WTC11 (cell line): ENCODE measurements at places on chromosomes 11 and 22. TPM values are rescaled to one million over a fixed set of nuclear protein-coding genes. Genes with fewer than 3 reads are reported as not detected.

- DNase-seq, result no peak
Observed at GRCh38 chr11:41222236-41222635, 237.2 kb downstream of the LRRC4C start.

GRCh38 chr11:68508425-68508824, 47.9 kb downstream of the PPP6R3 start:
- DNase-seq, result no peak

- no peak for DNase-seq
Observed at GRCh38 chr11:66700742-66701141, 23.1 kb upstream of the RBM4B start.

- no peak for DNase-seq
Observed at GRCh38 chr11:126182787-126183445, 28.5 kb downstream of the RPUSD4 start.

- DNase-seq, result no peak
Observed at GRCh38 chr11:84476581-84476980, 1150.6 kb downstream of the DLG2 start.

DNA sequence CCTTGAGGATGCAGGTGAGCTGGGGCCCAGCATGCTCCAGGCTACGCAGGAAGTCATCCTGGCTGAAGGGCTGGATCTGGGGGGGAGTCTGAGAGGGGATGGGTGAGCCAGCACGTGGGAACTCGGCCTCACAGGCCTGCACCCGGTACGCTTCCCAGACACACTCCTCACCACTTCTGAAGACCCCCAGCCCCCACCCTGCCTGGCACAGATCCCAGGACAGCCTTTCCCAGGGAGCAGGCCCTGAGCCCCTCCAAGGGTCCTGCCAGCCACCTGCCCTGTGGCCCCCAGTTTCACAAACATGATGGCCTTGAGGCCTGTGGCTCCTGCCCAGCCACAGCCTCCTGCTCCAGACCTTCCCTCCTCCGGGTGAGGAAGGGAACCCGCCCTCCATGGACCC, 5.6 kb upstream of the PLXNB2 start:
- no peak for DNase-seq

- DNase-seq, result no peak
Observed at GRCh38 chr22:46639843-46640242, 19.7 kb downstream of the GRAMD4 start.

GRCh38 chr11:120789391-120789790, 234.5 kb upstream of the TBCEL start:
- no peak for DNase-seq

DNA sequence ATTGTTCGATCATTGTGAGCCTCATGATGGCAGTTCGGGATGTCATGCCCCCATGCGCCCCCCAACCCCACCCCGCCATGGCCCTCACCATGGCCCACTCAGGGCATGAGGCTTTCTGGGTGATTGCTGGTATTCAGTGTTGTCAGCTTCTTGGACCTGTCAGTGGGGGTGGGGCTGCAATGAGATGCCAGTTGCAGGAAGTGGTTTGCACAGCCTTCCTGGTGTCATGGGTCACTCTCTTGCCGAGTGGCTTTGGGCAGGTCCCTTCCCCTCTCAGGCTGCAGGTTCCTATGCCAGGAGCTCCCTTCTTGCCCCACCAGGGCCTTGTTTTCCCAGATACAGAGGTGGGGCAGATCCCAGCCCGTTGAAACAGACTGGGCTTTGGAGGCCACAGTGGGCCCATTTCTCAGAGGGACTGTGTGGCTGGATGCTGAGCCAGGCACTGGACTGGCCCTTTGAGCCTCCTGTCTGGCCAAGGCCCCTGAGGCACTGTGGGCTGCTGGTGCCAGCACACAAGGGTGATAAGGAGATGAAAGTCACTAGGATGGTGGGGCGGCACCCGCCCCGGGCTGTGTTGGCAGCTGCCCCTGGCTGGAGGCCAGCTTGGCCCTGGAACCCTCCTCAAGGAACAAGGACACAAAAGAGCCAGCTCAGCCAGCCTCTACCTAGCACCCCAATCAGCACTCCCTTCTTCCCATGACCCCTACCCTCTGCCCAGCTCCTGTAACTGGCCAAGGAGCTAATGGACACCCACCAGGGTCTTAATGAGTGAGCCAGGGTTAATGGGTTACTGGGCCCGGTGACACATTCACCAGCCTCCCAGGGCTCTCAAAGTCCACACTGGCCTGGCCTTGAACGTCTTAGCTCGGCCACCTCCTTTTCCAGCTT, 1.5 kb upstream of the GGT1 start:
- no peak for DNase-seq

- DNase-seq, result peak; percentile 47
Observed at GRCh38 chr11:122863704-122864326, 18.7 kb upstream of the JHY start.

GRCh38 chr22:32911503-32911902, 110.0 kb downstream of the TIMP3 start:
- no peak for DNase-seq

- no peak for DNase-seq
Observed at GRCh38 chr22:50367778-50368500, 24.8 kb downstream of the PPP6R2 start.

DAGLA gene
- total RNA-seq, result 3.1 to 3.4 TPM (median 3.4 TPM) in 3 replicates

HEPN1 gene
- total RNA-seq, result not detected in 3 replicates

BATF2 gene
- total RNA-seq, result 1.3 to 3.2 TPM (median 2.2 TPM) in 3 replicates

OR5D14 gene
- not detected in 3 replicates for total RNA-seq

POU2AF2 gene
- not detected in 3 replicates for total RNA-seq

NXPE4 gene
- total RNA-seq, result 0.11 TPM in 1 of 3 replicates, not detected in the others
